ENCODE measurements at places on chromosomes 5 and 9. TPM values are rescaled to one million over a fixed set of nuclear protein-coding genes. Genes with fewer than 3 reads are reported as not detected.

- no peak for DNase-seq
Observed at GRCh38 chr5:135890867-135891266, 4.8 kb downstream of the IL9 start.

- no peak for DNase-seq
Observed at GRCh38 chr5:139245637-139246339, 47.6 kb upstream of the SIL1 start.

DNA sequence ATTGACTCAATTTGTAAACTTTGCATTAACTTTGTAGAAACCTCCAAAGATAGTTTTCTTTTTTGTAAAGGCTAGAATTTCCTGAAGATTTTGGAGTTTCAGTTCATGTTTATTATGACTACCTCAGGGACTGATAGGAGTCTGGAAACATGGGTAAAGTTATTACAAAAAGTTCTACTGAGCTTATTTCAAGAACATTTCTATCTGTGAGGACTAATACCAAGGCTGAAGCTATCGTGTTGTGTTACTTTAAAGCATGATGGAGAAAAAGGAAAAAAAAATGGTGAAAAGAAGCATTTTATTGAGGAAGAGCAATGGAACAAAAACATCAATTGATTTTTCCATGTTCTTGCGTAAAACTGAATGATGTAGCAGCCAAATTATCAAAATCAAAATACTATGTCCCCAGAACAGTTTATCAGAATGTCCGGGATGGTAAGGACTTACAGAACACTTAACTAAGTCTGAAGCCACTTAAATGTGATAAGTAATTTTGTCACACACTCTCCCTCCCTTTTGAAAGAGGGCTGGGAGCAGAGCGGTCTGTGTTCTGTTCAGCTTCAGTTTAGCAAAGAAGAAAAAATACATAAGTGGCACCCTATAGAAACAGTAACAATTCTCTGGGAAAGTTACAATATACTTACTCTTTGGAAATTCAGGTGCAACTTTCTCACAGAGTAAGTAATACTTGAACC, 25.1 kb upstream of the VCAN start:
- no peak for DNase-seq

GRCh38 chr5:145967296-145967695, 30.9 kb downstream of the SH3RF2 start:
- DNase-seq, result no peak

DNA sequence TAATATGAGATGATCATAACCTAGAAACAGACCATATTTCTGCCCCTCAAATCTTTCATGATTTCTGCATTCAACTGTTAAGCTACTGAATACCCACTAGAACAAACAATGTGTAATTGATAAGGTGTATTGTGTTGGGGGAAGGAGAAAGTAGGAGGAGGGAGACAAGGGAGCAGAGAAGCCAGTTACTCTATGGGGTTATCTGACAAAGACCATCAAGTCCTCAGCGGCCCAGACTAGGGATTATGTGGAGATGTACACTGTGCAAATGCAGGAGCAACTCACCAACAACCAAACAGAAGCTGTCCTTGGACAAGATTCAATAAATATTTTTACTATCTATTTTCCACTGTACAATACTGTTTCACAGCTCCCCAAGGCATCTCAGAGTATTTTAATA, 2.7 kb downstream of the NRG2 start:
- no peak for DNase-seq

- no peak for DNase-seq
Observed at GRCh38 chr5:119614838-119615237, 14.5 kb upstream of the FAM170A start.

DNA sequence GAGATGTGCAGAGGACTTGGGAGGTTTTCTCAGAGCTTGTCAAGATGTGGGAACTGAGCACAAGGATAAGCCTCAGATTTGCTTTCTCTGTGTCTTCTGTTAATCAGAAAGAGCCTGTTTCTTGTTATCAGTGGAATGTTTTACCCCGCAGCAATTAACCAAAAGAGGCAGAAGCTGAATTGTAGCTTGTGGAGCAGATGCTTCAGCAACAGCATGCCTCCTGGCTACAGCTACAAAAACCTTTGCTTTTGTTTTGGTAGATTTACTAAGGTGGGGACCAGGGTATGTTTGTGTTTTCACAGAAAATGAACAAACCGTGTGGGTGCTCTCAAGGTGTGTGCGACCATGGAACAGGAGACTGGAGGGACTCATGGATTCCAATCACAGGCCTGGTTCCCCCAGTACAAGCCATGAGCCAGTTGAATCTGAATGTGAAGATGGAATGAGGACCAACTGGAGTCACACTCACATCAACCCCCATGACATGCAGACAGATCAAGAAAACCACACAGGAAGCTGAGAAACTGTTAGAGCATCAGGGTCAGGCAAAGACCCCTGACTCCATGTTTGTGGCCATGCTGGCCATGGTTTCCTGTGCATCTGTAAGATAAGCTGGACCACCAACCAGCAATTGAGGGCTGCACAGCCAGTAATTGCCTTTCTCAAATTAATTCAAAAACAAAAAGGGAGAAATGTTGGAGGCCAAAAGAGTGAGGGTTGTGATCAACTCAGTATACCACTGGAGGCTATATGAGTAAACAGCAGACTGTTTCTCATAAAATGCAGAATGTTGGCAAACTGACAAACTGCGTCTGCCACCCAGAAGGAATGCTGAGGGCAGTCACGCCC, 6.9 kb downstream of the UGT3A2 start:
- DNase-seq, result no peak

GRCh38 chr9:70408393-70409040, 5.9 kb downstream of the KLF9 start:
- DNase-seq, result no peak

DNA sequence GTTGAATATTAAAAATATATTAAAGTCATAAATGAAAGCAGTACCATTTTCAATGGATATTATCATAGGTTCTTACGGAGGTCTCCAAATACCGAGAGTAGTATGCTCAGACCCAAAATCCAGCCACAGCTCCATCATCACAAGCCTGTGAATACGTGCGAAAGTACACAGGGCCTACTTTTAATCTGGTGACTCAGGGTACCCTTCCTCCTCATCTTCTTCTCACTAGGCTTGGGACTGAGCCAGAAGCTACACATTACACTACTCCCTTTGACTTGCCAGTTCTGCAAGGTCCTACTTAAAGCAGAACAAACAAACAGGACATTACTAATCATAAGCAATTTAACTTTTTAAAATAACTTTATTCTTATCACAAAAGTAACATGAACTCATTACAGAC, 7.6 kb upstream of the RIC1 start:
- DNase-seq, result peak; percentile 90

- DNase-seq, result no peak
Observed at GRCh38 chr9:135251331-135251761, 163.9 kb downstream of the OLFM1 start.

- no peak for DNase-seq
Observed at GRCh38 chr9:744046-744712, 97.3 kb upstream of the DMRT1 start.

DNA sequence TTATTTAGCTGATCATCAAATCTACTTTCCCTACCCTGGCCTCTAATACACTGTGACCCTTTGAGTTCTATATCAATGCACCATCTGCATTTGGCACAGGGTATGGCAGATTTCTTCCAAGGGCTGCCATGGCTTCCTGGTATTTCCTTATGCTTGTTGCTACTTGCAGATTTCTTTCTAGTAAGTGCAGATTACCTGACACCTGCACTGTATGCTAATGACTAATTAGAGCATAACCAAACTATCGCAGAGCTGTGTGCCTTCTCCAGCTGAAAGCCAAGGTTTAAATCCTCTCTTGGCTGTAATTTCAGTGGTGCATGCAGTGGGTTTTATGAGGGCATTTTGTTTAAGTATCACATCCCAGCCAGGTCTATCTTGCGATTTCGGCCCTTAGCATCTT, 293.7 kb downstream of the KIF4B start:
- no peak for DNase-seq

DNA sequence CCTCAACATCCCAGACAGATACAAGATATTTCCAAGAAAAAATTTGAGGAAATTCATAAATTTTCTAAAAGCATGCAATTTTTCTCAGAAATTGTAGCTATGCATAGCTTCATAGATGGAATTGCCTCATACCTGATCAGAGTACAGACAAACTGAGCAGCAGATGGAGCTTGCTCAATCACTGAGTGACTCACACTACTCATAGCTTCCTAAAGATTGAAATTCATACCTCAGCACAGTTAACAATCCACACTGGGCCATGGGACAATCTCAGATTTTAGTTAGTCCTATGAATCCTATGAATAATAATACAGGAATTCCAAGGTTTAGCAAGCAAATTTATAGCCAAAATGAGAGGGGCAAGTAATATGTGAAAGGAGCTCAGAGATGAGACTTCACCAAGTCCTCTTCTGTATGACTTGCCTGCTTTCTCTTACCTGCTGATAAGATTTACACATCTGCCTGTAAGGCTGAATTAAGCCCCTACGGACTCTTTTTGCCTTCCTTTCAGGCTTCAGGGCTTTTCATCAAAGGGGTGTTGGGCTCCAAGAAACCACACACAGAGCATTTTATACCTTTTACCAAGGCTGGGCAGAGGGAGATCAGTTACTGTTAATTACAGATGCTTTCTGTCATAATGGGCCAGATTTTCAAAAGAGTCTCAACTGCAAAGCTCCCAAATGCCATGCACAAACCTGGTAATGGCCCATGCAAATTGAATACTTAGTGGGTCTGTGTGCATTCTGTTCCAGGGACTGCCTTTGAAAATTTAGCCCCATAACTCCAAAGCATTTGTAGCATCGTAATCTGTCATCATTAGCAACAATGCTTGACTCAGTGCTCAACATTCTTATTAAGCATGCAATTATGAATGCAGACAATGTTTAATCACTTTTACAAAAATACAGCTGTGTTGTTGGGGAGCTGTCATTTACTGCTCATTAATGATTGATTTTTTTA, 439.3 kb downstream of the DTWD2 start:
- DNase-seq, result no peak

DNA sequence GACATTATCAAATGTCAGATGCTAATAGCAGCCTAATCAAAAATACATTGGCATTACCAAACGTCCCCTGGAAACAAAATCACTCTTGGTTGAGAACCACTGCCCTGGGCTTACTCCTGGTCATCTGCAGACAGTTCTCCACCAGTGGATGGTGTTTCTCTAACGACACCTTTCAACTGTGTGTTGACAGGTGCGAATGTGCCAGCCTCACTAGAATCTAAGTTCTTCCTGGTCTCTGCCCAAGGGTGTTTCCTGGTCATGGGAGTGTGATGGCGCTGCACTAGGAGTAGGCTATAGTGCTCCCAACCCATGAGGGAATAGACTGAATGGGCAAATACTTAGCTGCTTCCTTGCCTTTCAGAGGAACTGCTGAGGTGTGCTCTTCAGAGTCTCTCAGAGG, 105.9 kb downstream of the MRPS27 start:
- DNase-seq, result no peak

- DNase-seq, result no peak
Observed at GRCh38 chr5:17991775-17992174, 357.5 kb downstream of the TAF11L14 start.

IFNK gene
- not detected for total RNA-seq

IL4 gene
- not detected for total RNA-seq

NKD2 gene
- total RNA-seq, result not detected

C5orf58 gene
- total RNA-seq, result not detected
